ENCODE measurements at places on chromosomes 2 and 18.

DNA sequence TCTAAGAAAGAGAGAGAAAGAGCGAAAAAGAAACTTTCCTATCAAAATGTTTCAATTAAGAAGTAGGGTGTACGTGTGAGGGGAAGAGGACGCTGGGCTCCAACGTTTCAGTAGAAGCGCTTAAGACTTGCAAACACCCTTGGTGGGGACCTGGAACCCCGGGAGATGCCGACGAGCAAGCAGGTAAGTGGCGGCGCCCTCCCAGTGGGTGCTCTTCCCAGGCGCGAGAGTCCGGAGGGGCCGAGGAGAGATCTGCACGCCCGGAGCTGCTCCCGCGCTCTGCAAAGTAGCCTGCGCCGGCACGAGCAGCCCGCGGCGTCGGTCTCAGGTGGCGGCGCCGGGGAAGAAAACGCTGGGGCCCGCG is 678 bp upstream of the OTX1 start:
- DNase-seq, result peak; percentile 29

DNA sequence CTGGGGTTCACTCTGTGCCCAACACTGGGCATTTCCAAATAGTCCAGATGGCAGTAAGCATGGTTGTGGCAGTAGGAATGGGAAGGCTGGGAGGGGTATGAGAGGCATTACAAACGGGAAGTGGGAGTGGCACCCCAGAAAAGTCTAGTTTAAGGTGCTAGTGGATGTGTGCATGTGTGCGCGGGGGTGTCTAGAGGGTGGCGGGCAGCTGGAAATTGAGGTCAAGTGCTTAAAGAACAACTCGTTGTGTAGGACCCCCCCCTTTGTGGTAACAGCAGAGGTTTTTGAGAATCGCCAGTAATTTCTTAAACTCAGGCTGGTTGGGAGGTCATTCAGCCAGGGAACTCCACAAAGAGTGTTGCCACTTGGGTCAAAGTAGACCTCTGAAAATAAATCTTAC is 69.9 kb downstream of the RHBDD1 start:
- no peak for DNase-seq

DNA sequence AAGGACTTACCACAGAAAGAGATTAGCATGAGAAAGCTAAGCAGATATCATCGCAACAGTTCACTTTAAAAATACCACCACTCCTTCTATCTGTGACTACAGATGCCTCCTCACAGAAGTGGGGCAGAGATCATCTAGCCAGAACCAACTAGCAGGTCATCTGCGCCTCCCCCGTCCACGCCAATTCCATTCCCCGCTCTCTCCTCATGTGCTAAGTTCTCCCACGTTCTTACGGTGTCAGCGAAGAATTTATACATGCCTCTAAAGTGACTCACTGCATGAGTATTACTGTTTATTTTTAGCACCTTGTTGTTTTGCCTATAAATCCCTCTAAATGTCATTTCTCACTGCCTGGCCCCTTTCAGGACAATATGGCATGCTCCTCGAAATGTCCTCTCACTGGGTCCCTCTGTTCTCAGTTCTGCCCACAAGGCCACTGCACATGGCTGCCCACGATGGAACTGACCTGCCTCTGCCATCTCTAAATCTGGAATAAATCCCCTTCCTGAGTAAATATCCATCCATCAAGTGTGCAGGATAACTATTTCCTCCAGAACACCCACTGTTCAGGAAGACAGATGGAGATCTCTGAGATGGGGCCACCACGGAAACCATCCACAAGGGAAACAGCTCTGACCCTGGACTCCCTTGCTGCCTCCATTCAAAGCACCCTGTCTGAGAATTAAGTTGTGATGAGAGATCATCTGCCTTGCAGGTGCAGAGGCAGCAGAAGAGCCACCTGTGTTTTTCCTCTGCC is 137.7 kb downstream of the IRS1 start:
- peak; percentile 92 for DNase-seq

- no peak for DNase-seq
Measured at GRCh38 chr18:45236676-45237075, 378.6 kb upstream of the SLC14A2 start.

GRCh38 chr2:28952836-28953211 is 28.3 kb upstream of the TOGARAM2 start:
- no peak for DNase-seq

DNA sequence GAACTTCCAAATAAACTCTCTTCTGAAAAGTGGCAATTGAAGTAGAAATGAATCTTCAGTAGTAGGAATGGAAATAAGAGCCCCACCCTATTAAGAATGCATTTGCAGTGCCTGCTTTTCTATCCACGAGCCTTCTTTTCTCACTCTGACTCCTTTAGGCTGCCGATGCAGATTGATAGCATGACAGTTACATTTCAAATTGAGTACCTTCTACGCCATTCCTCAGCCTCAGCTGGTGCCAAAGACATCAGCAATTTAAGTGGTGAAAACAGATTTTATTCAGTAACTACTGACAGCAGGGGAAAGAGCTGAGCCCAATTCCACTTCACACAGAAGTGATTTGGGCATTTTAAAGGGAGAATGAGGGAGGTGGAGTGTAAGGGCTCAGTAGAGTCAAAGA is 85.5 kb downstream of the PTH2R start:
- DNase-seq, result no peak

GRCh38 chr18:36576339-36576738 is 252.5 kb downstream of the TPGS2 start:
- no peak for DNase-seq

GRCh38 chr18:36601316-36601715 is 227.5 kb downstream of the TPGS2 start:
- DNase-seq, result no peak

DNA sequence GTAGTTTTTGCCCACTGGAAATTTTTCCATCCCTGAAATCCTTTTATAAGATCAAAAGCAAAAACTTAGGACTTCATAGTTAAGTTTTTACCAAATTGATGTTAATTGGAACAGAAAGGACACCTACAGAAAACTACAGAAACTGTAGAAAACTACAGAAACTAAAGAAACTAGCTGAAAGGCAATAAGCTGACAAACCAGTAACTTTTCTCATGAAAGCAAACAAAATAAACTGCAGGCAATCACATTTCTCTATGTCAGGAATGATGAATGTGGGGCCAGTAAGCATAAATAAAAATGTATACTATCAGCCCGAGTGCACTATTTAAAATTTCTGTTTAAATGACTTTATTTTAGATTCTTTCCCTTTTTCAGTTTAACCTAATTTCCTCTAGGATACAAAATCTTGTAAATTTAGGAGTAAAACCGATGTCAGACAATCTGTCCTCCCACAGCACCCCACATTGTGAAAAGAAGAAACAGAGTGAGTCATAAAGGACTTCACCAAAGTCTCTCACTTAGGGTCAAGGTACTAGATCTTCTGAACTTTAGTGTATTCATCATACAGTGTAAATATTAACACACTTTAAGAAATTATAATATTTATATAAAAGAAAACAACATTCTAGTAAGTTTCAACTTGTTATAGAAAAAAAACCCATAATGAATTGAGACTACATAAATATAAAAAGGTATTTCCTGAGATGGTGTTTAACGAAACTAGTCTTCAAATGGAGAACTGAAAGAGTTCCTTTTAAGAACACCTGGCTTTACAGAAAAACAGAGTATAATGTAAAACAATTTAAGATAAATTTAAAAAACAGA is 46.6 kb downstream of the USP40 start:
- DNase-seq, result no peak

DNA sequence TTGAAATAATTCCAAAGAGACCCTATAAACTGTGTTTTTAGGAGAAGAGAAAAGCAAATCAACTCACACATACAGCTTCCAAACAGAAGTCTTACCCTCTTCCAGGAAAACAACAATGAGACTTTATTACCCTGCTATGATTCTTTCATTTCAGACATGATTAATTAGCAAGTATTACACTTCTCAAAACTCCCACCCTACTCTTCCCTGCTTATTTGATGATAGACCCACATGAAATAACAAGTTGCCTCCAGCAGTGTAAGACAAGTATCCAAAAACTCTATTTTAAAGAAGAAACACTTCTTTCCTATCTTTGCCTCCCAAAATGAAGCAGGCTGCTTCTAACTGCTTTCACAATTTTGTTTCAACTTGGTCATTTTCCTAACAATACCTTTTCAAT is 4.1 kb downstream of the FIGN start:
- DNase-seq, result no peak

- DNase-seq, result no peak
Measured at GRCh38 chr18:10397004-10397403, 57.4 kb upstream of the APCDD1 start.

DNA sequence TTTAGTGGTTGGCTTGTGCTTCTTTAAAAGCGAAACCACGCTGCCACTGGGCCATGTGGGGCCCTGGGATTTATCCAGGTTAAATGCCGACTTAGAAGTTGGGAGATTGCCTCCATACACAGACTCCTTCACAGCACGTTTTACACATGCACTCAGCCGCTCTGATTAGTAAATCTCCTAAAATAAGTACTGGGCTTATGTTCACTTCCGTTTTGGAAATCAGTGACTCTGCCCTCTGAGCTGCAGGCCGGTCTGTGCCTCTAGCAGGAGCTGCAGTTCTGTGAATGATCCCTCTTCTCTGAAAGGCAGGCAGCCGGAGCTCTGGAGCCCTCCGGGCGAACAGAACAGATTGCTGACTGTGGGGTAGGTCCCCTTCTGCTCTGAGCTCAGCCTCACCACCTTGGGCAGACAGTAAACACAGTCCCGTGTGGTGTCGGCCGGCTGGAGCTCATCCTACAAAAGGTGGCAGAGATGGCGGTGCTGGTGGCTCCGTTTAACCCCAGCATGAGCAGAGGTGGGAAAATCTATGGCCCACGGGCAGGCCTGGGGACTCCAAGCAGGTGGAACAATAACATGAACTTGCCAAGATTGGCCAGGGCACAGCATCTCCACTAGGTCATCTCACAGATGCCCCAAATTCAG is 9.8 kb upstream of the RAB17 start:
- DNase-seq, result no peak

DNA sequence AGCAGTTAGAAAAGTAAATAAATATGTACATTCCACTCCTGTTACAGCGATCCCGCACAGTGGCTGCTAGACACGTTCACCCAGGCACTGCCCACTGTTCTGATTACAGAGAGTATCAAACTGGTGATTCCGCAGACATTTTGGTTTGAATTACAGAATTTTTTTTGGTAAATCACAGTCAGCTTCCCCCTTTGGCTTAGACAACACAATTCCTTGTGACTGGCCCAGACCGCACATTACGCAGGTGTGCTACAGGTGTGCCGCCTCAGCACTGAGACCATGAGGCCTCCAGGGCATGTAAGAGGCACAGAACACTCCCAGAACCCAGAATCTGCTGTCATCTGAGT is 112.3 kb downstream of the PXDN start:
- DNase-seq, result peak; percentile 69

GRCh38 chr2:17540093-17540812 is at the start of gene VSNL1:
VSNL1 (plus strand) TSS chr2:17540696; CDS start chr2:17592075, 51,379 bp downstream.
- DNase-seq, result peak; percentile 94

GRCh38 chr2:133053541-133053940 is 383.5 kb upstream of the LYPD1 start:
- DNase-seq, result no peak

DNA sequence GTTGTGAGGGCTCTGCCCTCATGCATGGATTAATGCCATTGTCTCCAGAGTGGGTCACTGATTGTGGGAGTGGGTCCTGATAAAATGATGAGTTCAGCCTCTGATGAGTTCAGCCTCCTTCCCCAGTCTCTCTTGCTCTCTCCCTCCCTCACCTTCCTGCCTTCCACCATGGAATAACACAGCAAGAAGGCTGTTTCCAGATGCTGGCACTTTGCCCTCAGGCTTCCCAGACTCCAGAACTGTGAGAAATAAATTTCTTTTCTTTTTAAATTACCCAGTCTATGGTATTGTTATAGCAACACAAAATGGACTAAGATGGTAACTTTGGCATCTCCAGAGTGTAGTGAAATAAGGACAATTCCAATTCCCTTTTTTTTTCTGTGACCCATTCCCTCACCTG is 47.1 kb upstream of the MAP4K3 start:
- DNase-seq, result no peak

- peak; percentile 67 for DNase-seq
Measured at GRCh38 chr2:32772638-32773447, 145.0 kb downstream of the TTC27 start.

DNA sequence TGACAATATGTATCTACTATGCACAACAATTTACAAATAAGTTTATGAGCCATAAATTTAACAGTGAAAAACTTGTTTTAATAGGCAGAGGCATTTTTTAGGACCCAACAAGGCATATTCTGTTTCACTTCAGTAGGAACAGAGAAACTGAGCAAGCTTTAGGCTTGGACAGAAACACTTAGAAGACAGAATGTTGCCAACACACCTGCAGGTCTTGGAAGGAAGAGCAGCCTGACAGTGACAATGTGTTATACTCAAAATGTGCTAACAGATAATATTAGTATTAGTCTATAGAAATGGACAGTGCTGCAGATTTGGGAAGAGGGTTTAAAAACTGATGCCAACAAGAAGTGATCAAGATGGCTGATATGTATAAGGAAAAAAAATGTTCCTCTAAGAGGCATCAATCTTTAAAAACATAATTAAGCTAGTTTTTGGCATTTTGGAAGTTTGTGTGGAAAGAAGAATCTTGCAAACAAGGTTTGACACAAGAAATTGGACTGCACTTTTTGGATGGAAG is 297.1 kb upstream of the FSIP2 start:
- DNase-seq, result no peak

DNA sequence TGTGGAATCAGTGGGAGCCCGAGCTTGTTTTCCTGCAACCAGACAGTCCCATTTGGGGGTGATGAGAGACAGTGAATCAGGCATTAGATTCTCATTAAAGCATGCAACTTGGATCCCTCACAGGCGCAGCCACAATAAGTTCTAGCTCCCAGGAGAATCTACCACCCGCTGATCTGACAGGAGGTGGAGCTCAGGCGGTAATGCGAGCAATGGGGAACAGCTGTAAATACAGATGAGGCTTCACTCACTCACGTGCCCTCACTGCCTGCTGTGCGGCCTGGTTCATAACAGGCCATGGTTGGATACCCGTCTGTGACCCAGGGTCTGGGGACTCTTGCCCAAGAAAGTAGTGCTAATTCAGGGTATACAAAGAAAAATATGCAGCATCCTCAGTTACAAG is 144.8 kb upstream of the RGPD4 start:
- peak; percentile 23 for DNase-seq

DNA sequence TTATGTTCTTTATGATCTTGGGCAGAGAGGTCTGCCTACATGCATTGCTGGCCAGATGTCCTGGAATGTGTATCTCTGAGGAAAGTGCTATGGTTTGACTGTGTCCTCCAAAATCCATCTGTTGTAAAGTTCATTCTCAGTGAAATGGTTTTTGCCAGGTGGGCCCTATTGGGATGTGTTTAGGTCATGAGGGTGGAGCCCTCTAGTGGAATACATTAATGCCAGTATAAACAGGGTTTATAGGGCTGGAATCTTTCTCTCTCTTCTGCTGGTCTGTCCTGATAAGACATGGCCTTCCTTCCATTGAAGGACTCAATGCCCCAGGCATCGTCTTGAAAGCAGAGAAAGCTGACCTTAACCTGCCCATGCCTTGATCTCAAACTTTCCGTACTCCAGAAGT is 258.5 kb downstream of the RPIA start:
- DNase-seq, result no peak

- DNase-seq, result no peak
Measured at GRCh38 chr2:96808176-96808837, 7.8 kb upstream of the CNNM3 start.

All from astrocyte of the spinal cord (primary cell).